ENCODE measurements at places on chromosomes 13 and 19.
A peak's percentile ranks its signal among the peaks of the same experiment; 100 is the strongest.

- DNase-seq = no peak
These were observed 30.2 kb downstream of the SMARCA4 start for GRCh38 chr19:10991076-10991475.

- DNase-seq = no peak
These were observed 3.0 kb upstream of the PNKP start for GRCh38 chr19:49870309-49870901.

DNA sequence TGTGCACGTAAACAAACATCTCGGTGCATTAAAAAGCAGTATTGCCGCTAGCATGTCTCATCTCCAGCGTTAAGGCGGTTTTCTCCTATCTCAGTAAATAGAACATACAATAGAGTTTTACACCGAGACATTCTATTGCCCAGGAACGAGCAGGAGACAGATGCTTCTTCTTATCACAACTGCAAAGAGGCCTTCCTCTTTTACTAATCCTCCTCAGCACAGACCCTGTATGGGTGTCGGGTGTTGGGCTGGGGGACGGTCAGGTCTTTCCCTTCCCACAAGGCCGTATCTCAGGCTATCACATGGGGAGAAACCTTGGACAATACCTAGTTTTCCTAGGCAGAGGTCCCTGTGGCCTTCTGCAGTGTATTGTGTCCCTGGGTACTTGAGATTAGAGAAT, 21.2 kb downstream of the ZNF233 start:
- no peak for DNase-seq

DNA sequence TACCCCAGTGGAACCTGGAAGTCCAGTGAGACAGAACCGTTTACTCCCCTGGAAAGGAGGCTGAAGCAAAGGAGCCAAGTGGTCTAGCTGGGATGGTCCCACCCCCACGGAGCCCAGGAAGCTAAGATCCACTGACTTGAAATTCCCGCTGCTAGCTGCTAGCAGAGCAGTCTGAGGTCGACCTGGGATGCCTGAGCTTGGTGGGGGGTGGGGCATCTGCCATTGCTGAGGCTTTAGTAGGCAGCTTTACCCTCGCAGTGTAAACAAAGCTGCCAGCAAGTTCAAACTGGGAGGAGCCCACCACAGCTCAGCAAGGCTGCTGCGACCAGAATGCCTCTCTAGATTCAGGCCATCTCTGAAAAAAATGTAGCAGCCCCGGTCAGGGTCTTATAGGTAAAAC, 437.0 kb downstream of the SUCLA2 start:
- DNase-seq = no peak

- peak; percentile 76 for DNase-seq
These were observed 16.2 kb downstream of the ZNF331 start for GRCh38 chr19:53553865-53554791.

DNA sequence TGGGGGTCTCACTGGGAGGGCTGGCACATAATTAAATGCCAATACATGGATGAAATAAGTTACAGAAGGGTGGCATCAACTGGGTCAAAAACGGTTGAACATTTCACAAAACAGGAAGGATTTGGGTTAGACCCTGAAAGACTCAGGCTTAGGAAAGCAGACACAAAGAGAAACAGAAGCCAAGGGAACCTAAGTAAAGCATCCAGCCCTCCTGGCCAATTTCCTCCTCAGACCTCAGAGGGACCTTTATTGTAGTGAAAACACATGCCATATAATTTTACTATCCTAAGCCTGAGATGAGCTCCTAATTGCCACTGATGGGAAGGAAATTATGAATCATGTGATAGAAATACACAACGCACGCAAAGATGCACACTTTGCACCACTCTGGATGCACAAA, 12.1 kb upstream of the CEACAM3 start:
- DNase-seq = no peak

DNA sequence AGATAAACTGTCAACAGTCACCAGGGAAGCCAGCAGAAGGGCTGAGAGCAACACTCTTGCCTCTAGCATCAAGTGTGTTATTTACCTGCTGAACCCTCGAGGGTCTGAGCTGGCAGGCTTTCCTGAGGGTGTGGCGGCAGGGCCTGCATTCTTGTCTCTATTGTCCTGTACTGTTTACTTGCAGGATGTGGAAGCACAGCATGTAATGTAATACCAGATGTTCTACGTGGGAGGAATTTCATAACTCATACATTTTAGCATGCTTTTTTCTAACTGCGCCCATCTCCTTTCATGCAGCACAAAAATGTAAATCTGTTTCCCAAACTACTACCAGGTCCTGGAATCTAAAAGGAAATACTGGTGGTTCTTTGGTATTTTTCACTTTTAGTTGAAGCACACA, 153.1 kb downstream of the RGCC start:
- DNase-seq = no peak

DNA sequence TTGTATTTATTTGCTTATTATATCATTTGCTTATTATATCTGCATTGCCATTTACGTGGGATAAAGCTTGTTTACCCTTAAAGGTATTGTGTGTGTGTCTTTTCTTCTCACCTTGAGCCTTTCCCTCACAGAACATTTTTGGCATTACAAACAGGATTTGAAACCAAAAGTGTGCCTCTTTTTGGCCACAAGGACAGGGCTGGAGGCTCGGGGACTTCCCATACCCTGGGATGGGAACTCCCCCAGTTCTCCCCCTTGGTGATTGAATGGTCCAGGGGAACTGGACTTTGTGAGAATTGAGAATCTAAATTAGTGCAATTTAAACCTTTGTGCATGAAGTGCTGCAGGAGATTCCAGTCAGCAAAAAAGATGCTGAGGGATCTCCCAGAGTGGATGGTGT, 2.4 kb upstream of the ZNF506 start:
- no peak for DNase-seq

GRCh38 chr13:96338030-96338429, 248.1 kb downstream of the HS6ST3 start:
- DNase-seq = no peak

DNA sequence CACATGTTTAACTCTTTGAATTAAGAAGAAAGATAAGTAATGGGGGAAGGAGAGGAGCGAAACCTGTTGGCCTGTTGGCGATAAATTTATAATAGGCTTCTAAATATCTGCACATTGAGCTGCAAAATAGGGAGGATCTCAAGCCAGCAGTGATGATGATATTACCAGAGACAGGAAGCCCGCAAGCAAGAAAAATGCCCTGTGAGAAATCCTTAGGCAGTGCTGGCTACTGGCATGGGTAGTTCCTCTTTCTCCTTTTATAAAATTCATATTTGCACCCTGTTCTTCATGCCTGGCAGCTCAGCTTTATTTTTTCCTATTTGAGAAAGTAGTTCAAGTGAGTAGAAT, 858 bp upstream of the USP12 start:
- DNase-seq = no peak

GRCh38 chr13:30039511-30039911, 189.1 kb upstream of the UBL3 start:
- DNase-seq = no peak

DNA sequence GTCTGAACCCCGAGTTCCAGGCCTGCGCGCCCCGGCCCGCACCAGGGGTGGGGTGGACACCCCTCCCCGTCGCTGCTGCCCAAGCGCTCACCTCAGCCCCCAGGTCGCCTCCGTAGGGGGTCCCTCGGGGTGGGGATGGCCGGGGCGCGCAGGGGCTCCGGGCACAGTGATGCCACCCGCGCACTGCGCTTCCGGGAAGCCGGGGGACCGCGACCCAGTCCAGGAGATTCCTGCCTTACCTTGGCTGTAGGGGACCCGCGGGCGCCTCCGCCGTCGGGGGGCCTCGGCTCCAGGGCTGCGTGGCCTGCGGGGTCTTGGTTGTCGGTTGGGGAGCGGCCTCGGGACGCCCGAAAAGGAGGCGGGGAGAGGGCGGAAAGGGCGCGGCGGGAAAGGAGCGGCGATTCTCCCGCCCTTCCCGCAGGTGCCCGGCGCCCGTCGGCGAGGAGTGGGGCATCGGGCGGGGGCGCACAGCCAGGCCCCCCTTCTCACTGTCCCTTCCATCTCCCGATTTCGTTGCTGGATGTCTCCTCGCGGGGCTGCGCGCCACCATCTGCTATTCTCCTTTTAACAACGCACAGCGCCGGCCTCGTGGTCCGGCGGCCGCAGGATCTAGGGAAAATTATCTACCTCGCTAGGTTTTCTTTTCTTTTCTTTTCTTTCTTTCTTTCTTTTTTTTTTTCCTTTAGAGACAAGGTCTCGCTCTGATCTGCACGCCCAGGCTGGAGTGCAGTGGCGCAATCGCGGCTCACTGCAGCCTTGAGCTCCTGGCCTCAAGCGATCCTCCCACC, at the start of gene KEAP1:
Gene KEAP1 (minus strand): TSS at position 355 of the 788 bp plus-strand sequence. CDS start 3,323 bp downstream, outside the sequence.
- no peak for DNase-seq

GRCh38 chr19:54262066-54262465, 5.0 kb upstream of the LILRB5 start:
- no peak for DNase-seq

DNA sequence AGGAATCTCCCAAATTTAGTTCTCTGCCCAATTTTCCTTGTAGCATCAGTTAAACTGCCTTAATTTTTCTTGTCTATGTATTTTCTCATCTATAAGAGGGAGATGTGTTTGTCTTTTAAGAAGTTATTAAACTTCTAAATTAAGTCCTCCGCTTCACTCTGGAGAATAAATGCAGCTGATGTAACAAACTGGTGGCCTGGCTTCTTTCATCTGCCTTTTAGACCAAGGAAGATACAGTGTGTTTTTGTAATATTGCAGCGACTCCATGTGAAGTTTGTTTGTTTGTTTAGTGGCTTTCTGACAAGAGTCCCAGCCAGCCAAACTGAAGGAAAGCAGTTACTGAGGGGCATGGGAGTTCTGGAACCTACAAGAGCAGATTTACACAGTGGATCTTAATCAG, 56.4 kb downstream of the KLF12 start:
- DNase-seq = no peak

- no peak for DNase-seq
These were observed 150.7 kb upstream of the SOX1 start for GRCh38 chr13:111916201-111916600.

GRCh38 chr19:11296264-11296663, 304 bp downstream of the TSPAN16 start:
- no peak for DNase-seq

GRCh38 chr13:107373551-107373950, 805.6 kb upstream of the ARGLU1 start:
- no peak for DNase-seq

DNA sequence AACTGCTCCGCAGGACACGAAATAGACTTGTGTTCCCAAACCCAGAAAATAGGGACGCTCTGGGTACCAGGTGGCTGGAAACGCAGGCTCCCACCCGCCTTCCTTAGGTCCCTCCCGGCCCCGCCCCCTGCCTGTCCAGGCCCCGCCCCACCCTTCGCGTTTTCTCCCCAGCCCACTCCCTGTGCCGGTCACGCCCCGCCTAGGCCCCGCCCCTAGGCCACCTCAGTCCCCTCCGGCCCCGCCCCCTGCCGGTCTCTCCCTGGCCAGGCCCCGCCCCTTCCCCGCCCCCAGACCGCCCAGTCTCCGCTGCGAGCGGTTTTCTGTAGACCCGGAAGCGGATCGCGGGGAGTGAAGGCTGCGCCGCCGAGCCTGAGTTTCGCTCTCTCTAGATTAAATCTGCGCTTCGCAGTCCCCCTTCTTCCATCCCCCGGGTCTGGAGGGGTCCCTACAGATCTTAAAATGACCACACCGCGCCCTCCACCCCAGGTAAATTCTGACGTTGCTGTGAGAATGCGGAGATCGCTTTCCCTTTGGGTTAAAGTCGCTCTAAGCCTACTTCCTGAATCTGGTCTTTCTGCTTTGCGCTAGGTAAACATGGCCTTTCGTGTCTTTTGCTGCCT, 3.7 kb upstream of the ZNF665 start:
- DNase-seq = peak; percentile 96

GRCh38 chr13:112059457-112060281, 7.3 kb upstream of the SOX1 start:
- no peak for DNase-seq

GRCh38 chr13:111227405-111227804, 93.0 kb upstream of the TEX29 start:
- no peak for DNase-seq

DNA sequence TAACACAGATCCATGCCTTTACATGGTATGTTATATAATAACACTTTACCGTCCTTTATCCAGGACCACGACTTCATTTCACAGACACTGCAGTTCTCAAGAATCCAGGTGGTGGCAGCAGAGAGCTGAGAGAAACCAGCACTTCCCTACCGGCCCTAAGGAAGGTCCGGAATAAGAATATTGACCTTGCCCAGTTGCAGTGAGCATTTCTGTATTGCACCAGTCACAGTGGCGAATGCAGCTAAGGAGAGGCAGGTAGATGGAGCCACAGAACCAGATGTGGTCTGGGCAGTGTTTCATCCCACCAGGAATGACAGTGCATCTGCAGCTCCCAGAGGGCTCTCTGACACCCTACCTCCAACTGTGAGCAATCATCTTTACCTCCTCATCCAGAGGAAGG, 44.6 kb downstream of the ZNF787 start:
- DNase-seq = peak; percentile 31

DNA sequence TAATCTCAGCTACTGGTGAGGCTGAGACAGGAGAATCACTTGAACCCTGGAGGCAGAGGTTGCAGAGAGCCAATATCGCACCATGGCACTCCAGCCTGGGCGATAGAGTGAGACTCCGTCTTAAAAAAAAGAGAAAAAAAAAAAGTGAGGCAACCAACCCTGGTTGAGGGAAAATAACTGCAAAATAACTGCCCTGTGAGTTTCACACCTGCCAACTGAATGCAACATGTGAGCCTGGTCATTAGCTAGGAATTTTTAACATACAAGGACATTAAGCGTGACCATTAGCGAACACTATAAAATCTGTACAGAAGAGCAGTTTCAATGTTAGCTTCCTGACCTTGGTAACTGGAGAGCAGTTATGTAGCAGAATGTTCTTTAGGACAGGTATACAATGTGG, 2.4 kb upstream of the CCNP start:
- DNase-seq = no peak

DNA sequence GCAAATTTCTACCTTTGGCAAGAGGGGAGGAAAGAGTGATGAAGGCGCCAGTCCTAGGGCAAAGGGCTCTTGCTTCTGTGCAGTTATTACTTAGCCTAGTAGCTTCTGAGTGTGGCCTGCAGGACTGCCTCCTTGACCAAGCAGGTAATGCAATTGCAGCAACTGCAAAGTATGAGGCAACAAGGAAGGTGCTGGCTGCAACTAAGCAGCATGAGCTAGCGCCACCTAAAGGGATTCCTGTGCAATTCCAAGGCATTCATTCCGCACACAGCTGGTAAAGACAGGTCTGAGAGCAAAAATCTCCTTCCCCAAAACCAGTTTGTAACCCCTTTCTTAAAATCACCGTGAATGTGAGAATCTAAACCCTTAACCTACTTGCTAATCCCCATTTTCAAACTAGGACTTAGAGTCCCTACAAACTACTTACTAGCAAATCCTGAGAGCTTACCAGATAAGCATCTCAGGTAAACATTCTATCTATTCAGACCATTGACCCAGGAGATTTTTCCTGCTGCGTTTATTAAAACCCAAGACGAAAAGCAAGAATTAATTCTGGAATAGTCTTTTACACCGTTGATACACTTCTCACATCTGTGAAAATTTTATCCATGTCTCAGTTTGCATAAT, 62.9 kb downstream of the DCT start:
- no peak for DNase-seq

DNA sequence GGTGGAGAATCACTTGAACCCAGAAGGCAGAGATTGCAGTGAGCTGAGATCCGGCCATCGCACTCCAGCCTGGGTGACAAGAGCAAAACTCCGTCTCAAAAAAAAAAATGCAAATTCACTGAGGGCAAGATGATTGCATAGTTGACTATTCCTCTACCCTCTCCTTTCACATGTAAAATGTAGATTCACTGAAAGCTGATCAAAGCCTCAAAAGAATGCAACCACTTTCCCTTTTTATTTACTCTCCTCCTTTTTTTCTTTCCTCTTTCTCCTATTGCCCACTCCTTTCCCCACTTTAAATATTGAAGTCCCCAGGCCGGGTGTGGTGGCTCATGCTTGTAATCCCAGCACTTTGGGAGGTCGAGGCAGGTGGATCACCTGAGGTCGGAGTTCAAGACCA, 6.3 kb downstream of the TEX101 start:
- no peak for DNase-seq

Measured in stimulated activated CD8-positive, alpha-beta memory T cell treated with anti-CD3 and anti-CD28 coated beads, Interleukin-7, amount 100 ng/mL, for 24 hours (primary cell).